Right atrium auricular region (tissue), 2 donors: ENCODE measurements at places on chromosomes 6 and 20. TPM values are rescaled to one million over a fixed set of nuclear protein-coding genes. Genes with fewer than 3 reads are reported as not detected.
A peak's percentile ranks its signal among the peaks of the same experiment; 100 is the strongest.

Gene SLC17A5
- total RNA-seq, result 10.2 TPM

Gene SOX18
- 15.1 TPM for total RNA-seq

- no peaks in the 10 kb centered on the region for H3K27me3 ChIP-seq
- no peaks in the 10 kb centered on the region for H3K36me3 ChIP-seq
- H3K4me1 ChIP-seq, result no peaks in the 10 kb centered on the region
- no peak overlapping the region for H3K27ac ChIP-seq
- no peak for DNase-seq
Measured at GRCh38 chr6:105646391-105646867, 243.5 kb upstream of the PREP start.

DNA sequence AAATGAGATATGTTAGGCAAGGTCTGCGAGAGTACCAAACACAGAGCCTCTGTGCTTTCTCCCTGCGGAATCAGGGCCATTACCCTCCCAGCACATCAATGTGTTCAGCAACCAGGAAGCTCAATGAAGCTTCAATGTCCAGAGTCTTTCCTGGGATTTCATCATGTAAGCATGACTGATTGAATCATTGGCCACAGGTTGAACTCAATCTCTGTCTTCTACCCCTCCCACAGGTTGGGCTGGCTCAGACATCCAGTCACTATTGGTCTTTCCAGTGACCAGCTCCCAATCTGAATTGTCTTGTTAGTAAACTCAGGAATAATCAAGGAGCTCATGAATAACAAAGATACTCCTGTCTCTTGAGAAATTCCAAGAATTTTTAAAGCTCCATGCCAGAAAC, 2.7 kb upstream of the DTD1 start:
- no peak for DNase-seq
- H3K27ac ChIP-seq, result no peak overlapping the region
- peaks cover 12% of the 10 kb centered on the region for H3K4me1 ChIP-seq
- no peaks in the 10 kb centered on the region for H3K27me3 ChIP-seq

- no peaks in the 10 kb centered on the region for H3K27me3 ChIP-seq
- no peaks in the 10 kb centered on the region for H3K36me3 ChIP-seq
- H3K4me1 ChIP-seq, result no peaks in the 10 kb centered on the region
- no peak overlapping the region for H3K4me3 ChIP-seq
- DNase-seq, result no peak
- no peak overlapping the region for H3K27ac ChIP-seq
Measured at GRCh38 chr6:105431226-105431625, 28.3 kb upstream of the PREP start.

- no peaks in the 10 kb centered on the region for H3K4me1 ChIP-seq
- H3K4me3 ChIP-seq, result no peak overlapping the region
- peaks cover 25% of the 10 kb centered on the region for H3K36me3 ChIP-seq
- H3K27ac ChIP-seq, result no peak overlapping the region
Measured at GRCh38 chr6:4890191-4890590, 113.6 kb downstream of the RPP40 start.

DNA sequence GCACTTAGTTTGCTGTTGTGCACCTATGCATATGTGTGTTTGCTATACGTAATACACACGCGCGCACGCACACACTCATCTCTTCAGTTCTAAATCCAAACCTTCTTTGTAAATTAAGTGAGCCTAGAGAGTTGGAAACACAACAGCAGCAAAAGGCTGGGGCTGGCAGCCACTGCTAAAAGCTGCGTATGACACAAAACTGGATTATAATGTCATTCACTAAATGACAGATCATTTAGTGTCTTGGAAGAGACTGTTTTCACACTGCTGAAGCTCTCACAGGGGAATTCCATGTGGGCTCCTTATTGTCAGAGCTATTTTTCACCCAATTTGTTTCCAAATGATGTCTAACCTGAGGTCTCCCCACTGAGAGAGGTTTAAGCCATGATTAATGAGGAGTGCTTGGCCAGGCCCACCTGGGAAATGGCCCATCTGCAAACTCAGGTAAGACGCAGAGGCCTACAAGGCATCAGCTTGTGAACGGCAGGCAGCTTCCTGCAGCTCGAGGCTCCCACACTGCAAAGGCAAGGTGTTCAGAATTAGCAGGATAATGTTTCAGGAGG, 94.2 kb downstream of the OLIG3 start:
- H3K4me3 ChIP-seq, result no peak overlapping the region
- H3K36me3 ChIP-seq, result no peaks in the 10 kb centered on the region
- no peak overlapping the region for H3K27ac ChIP-seq
- no peaks in the 10 kb centered on the region for H3K4me1 ChIP-seq
- DNase-seq, result no peak

DNA sequence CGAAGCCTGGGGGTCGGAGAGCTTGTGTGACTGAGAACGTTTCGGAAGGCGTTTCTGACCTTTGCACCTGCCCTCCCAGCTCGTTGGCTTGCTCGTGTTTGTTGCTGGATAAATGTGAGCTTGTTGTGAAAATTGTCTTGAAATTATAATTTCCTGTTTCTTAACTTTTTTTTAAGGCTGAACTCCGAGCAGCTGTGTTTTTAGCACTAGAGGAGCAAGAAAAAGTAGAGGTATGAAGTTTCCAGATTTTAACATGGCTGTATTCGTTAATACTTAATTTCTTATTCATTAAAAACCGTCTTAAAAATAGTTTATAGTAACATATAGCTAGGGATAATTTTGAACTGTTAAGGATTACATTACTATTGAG, 672 bp downstream of the CEP43 start:
- H3K36me3 ChIP-seq, result no peaks in the 10 kb centered on the region
- H3K27me3 ChIP-seq, result no peaks in the 10 kb centered on the region
- peak overlapping the region; percentile 77 for H3K27ac ChIP-seq
- no peaks in the 10 kb centered on the region for H3K4me1 ChIP-seq
- no peak for DNase-seq
